ENCODE measurements at places on chromosomes 1 and 21.

- DNase-seq, result no peak
Observed at GRCh38 chr1:242692988-242693387, 168.5 kb upstream of the PLD5 start.

- DNase-seq, result no peak
Observed at GRCh38 chr1:53663529-53664300, 75.2 kb downstream of the GLIS1 start.

- no peak for DNase-seq
Observed at GRCh38 chr1:211925016-211925415, 94.5 kb upstream of the LPGAT1 start.

DNA sequence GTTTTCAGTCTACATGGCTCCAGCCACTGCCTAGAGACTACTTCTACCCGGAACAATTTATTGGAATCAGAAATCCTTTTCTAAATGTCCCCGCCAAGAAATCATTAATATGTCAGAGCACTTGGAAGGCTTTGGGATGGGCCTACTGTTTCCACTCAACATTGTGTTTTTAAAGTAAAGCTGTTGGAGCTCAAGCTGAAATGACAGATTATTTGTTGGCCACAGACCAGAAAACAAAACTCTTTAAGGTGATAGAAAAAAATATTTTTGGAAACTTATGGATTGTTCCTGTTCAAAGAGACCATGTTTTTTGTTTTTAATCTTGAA, 496 bp downstream of the VPS45 start:
- no peak for DNase-seq

- DNase-seq, result no peak
Observed at GRCh38 chr1:193014400-193014799, 44.8 kb downstream of the UCHL5 start.

GRCh38 chr21:42381347-42381984, 14.4 kb downstream of the TMPRSS3 start:
- DNase-seq, result no peak

- no peak for DNase-seq
Observed at GRCh38 chr1:32825181-32825580, 7.7 kb downstream of the S100PBP start.

- DNase-seq, result no peak
Observed at GRCh38 chr1:222909586-222909985, 94.7 kb downstream of the DISP1 start.

DNA sequence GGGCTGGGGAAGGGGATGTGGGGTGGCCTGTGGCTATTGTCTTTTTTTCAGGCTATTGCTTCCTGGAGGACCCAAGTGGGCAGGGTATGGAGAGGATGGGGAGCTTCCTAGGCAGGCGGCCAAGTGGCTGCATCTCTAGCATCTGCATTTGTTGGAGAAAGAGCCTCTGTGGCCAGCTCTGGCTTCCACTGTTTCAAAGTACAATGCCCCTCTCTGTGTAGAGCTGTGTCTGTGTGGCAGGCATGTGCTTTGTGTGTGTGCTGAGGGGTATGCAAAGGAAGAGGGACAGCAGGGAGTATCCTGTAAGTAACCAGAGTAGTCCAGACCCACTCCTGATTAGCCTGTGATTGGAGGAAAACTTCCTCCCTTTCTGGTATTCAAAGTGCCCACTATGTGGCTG, 40.6 kb downstream of the KCNA2 start:
- no peak for DNase-seq
